ENCODE measurements at places on chromosomes 6 and 20. TPM values are rescaled to one million over a fixed set of nuclear protein-coding genes. Genes with fewer than 3 reads are reported as not detected.

DNA sequence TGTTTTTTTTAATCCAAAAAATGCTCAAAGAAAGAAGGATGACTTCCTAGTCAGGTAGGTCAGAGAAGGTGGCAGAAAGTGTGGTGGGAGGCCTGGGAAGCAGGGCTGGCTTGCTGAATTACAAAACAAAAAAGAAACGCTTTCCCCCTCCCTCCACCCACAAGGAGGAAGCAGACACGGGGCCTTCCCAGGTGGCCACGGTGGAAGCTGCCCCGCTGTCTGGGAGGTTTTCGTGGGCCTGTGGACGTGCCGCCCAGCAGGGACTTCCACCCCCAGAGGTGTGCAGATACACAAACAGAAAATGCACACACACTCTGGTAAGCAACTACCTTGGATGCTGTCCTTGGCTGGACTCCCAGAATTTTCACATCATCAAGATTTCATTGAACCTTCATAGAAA is 198.2 kb upstream of the CDH4 start:
- H3K4me3 ChIP-seq = no peak overlapping the region
- peaks cover 18% of the 10 kb centered on the region for H3K27me3 ChIP-seq
- no peak overlapping the region for H3K27ac ChIP-seq
- no peaks in the 10 kb centered on the region for H3K4me1 ChIP-seq
- DNase-seq = no peak

- H3K4me1 ChIP-seq = no peaks in the 10 kb centered on the region
- no peaks in the 10 kb centered on the region for H3K27me3 ChIP-seq
- peak; percentile 24 for DNase-seq
- H3K36me3 ChIP-seq = no peaks in the 10 kb centered on the region
- no peak overlapping the region for H3K27ac ChIP-seq
These were observed 40.9 kb downstream of the LY86 start for GRCh38 chr6:6629402-6629801.

DNA sequence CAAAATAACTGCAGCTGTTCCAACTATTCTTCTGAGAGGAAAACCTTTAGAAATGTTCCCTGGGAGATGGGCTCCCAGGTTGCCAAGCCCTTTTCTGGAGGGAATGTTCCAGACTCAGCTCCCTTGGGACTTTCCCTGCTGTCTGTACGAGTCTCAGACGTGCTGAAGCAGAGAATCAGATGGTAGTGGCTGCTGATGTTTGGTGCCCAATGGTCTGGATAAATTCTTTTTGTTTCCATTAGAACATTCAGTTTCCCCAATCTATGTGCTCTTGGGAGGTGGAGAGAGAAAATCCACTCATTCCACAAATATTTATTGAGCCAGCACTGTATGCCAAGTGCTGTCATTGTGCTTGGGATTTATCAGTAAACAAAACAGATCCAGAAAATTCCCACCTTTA is 40.0 kb downstream of the SNHG17 start:
- no peaks in the 10 kb centered on the region for H3K27me3 ChIP-seq
- H3K27ac ChIP-seq = no peak overlapping the region
- no peaks in the 10 kb centered on the region for H3K36me3 ChIP-seq
- H3K4me1 ChIP-seq = peaks cover 8% of the 10 kb centered on the region
- DNase-seq = peak; percentile 13

DNA sequence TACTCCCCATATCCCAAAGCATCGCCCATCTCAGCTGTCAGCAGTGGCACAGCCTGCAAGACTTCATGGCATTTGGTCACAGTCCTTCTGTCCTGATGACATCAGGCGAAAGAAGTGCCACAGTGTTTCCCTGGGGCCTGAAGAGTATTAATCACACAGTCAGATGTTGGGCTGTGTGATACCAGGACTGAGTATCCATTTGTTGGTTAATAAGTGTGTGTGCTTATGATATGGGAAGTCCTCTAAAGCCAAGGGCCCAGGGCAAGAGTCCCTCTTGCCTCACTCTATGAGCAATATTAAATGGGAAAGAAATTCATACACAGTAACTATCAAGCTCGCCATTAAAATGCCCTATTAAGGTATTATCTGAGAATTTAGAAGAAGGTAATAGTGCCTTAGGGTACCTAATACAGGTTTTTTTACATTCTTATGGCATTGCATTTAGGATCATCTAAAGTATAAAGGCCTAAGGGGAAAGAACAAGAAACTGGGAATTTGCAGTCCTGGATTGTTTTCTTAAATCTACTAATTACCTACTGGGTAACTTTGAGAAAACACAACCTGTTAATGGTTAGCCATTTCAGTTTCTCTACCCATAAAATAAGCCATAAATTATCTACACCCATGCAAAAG is 204.1 kb upstream of the PREP start:
- H3K4me1 ChIP-seq = peaks cover 4% of the 10 kb centered on the region
- no peaks in the 10 kb centered on the region for H3K36me3 ChIP-seq
- H3K27ac ChIP-seq = no peak overlapping the region
- no peak overlapping the region for H3K4me3 ChIP-seq
- no peaks in the 10 kb centered on the region for H3K27me3 ChIP-seq

DNA sequence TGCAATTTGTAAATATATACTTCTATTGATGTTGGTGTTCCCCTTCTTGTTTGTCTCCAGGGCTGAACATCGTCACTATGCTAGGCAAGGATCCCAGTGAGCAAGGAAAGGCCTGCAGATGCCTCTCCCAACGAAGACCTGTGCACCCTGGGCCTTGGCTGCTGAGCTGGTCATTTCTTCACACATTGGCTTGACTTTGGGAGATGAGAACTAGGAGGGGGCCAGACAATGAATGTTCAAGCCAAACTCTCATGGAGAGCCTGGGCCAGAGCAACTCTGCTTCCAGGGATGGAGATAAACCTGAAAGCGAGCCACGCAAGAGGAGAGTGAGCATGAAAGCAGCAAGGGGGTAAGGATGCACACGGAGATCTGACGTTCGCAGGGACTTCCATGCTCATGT is 104.0 kb downstream of the CLIC5 start:
- H3K4me3 ChIP-seq = no peak overlapping the region
- H3K27ac ChIP-seq = no peak overlapping the region
- no peaks in the 10 kb centered on the region for H3K36me3 ChIP-seq
- no peaks in the 10 kb centered on the region for H3K27me3 ChIP-seq
- no peaks in the 10 kb centered on the region for H3K4me1 ChIP-seq

GRCh38 chr6:154986787-154987235 is 8.3 kb upstream of the TIAM2 start:
- no peaks in the 10 kb centered on the region for H3K27me3 ChIP-seq
- DNase-seq = no peak
- H3K4me1 ChIP-seq = no peaks in the 10 kb centered on the region
- no peak overlapping the region for H3K27ac ChIP-seq

DNA sequence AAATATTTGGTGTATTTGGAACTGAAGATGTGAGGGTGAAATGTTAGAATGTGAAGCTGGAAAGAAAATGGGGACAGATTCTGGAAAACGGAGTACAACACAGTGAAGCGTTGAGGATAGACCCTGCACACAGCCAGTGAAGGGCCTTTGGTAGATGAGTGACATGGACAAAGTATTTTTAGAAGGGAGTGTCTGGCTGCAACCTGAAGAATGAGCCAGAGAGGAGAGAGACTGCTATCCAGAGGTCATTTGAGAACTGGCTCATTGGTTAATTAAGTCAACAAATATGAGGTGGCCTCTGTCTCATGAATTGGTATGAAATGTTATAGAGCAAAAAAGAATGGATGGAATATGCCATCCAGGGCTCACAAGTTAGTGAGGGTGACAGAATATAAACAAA is 310.5 kb downstream of the PACRG start:
- no peaks in the 10 kb centered on the region for H3K36me3 ChIP-seq
- no peaks in the 10 kb centered on the region for H3K27me3 ChIP-seq
- no peak overlapping the region for H3K27ac ChIP-seq
- no peak for DNase-seq

- peak; percentile 30 for DNase-seq
- no peak overlapping the region for H3K27ac ChIP-seq
- H3K4me1 ChIP-seq = peaks cover 5% of the 10 kb centered on the region
- peaks cover 6% of the 10 kb centered on the region for H3K27me3 ChIP-seq
- H3K4me3 ChIP-seq = no peak overlapping the region
These were observed 711 bp upstream of the C20orf141 start for GRCh38 chr20:2814076-2814475.

GRCh38 chr20:24546232-24546892 is 76.9 kb downstream of the SYNDIG1 start:
- H3K4me3 ChIP-seq = no peak overlapping the region
- DNase-seq = no peak
- peaks cover 4% of the 10 kb centered on the region for H3K4me1 ChIP-seq
- no peaks in the 10 kb centered on the region for H3K36me3 ChIP-seq

GRCh38 chr6:128343706-128344105 is 176.7 kb downstream of the PTPRK start:
- no peak overlapping the region for H3K4me3 ChIP-seq
- DNase-seq = no peak
- no peaks in the 10 kb centered on the region for H3K27me3 ChIP-seq
- no peak overlapping the region for H3K27ac ChIP-seq
- no peaks in the 10 kb centered on the region for H3K4me1 ChIP-seq
- H3K36me3 ChIP-seq = no peaks in the 10 kb centered on the region

DNA sequence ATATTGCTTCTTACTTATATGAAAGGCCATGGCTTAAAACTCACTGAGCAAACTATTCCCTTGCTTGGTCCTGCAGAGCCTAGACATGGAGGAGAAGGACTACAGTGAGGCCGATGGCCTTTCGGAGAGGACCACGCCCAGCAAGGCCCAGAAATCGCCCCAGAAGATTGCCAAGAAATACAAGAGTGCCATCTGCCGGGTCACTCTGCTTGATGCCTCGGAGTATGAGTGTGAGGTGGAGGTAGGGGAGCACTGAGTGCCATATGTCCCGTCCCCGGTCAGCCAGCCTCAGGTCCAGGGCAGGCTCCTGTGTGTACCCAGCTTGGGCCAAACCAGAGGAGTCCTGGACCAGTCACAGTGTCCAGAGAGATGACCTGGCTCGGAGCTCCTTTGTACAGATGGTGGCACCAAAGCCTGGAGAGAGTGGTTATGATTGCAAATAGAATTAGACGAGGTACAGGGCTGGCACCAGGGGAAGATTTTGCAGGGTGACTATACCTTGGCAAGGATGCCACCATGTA is 21.0 kb downstream of the EPB41L1 start:
- H3K27me3 ChIP-seq = no peaks in the 10 kb centered on the region
- no peak for DNase-seq
- no peaks in the 10 kb centered on the region for H3K36me3 ChIP-seq
- no peak overlapping the region for H3K27ac ChIP-seq
- no peak overlapping the region for H3K4me3 ChIP-seq

- H3K27me3 ChIP-seq = peaks cover 7% of the 10 kb centered on the region
- H3K4me3 ChIP-seq = no peak overlapping the region
- no peaks in the 10 kb centered on the region for H3K4me1 ChIP-seq
These were observed 16.2 kb downstream of the HLA-DPB1 start for GRCh38 chr6:33091957-33092356.

DNA sequence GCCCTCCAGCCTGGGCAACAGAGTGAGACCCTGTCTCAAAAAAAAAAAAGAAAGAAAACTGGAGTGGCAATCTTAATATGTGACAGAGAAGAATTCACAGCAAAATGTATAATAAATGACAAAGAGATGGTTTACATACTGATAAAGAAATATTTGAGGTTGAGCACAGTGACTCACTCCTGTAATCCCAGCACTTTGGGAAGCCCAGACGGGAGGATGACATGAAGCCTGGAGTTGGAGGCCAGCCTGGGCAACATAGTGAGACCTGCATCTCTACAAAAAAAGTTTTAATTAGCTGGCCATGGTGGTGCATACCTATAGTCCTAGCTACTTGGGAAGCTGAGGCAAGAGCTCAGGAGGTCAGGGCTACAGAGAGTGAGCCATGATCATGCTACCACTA is 12.4 kb upstream of the DEFB118 start:
- H3K4me3 ChIP-seq = no peak overlapping the region
- H3K27ac ChIP-seq = no peak overlapping the region
- no peaks in the 10 kb centered on the region for H3K27me3 ChIP-seq
- no peak for DNase-seq
- no peaks in the 10 kb centered on the region for H3K36me3 ChIP-seq
- H3K4me1 ChIP-seq = no peaks in the 10 kb centered on the region

DNA sequence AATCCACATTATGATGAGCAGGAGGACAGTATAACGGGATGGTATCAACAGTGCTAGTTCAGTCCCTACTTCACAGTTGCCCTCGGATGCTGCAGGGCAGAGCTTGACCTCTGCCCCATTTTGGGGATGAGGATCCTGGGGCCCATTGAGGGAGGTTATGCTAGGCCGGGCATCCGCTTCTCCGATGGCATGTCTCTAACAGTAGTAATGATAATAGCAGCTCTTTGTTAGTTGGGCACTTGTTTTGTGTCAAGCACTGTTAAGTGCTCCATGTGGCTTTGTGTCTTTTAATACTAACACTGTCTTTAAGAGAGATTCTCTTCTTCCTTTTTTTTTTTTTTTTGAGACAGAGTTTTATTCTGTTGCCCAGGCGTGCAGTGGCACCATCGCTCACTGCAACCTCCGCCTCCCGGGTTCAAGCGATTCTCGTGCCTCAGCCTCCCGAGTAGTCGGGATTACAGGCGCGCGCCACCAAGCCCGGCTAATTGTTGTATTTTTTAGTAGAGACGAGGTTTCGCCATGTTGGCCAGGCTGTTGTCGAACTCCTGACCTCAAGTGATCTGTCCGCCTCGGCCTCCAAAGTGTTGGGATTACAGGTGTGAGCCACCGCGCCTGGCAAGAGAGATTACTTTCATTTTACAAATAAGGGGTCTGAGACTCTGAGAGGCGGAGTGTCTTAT is 1.1 kb downstream of the MAPRE1 start:
- H3K27ac ChIP-seq = no peak overlapping the region
- peaks cover 24% of the 10 kb centered on the region for H3K4me1 ChIP-seq
- H3K36me3 ChIP-seq = peaks cover 2% of the 10 kb centered on the region
- no peaks in the 10 kb centered on the region for H3K27me3 ChIP-seq
- no peak for DNase-seq
- H3K4me3 ChIP-seq = peak overlapping the region; percentile 88

DNA sequence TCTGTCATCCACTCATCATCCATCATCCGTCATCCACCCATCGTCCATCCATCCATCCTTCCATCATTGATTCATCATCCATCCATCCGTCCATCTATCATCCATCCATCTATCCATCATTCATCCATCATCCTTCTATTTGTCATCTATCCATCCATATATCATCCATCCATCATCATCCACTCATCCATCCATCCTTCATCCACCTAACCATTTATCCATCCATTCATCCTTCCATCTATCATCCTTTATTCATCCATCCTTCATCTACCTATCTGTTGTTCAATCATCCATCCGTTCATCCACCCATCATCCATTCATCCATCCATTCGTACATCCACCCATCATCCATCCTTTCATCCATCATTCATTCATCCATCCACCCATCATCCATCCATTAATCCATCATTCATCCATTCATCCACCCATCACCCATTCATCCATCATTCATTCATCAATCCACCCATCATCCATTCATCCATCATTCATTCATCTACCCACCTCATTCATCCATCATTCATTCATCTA is 266.4 kb downstream of the CDH4 start:
- DNase-seq = no peak
- H3K27ac ChIP-seq = no peak overlapping the region
- no peaks in the 10 kb centered on the region for H3K36me3 ChIP-seq
- H3K27me3 ChIP-seq = no peaks in the 10 kb centered on the region

RAET1G gene
- not detected for total RNA-seq

LY6G6F gene
- not detected for total RNA-seq

GPR6 gene
- total RNA-seq = not detected

LY6G6C gene
- total RNA-seq = 0.29 TPM

BRPF3 gene
- total RNA-seq = 28.5 TPM

ISM1 gene
- not detected for total RNA-seq
